WTC11 (cell line): ENCODE measurements at places on chromosomes 4 and X.

DNA sequence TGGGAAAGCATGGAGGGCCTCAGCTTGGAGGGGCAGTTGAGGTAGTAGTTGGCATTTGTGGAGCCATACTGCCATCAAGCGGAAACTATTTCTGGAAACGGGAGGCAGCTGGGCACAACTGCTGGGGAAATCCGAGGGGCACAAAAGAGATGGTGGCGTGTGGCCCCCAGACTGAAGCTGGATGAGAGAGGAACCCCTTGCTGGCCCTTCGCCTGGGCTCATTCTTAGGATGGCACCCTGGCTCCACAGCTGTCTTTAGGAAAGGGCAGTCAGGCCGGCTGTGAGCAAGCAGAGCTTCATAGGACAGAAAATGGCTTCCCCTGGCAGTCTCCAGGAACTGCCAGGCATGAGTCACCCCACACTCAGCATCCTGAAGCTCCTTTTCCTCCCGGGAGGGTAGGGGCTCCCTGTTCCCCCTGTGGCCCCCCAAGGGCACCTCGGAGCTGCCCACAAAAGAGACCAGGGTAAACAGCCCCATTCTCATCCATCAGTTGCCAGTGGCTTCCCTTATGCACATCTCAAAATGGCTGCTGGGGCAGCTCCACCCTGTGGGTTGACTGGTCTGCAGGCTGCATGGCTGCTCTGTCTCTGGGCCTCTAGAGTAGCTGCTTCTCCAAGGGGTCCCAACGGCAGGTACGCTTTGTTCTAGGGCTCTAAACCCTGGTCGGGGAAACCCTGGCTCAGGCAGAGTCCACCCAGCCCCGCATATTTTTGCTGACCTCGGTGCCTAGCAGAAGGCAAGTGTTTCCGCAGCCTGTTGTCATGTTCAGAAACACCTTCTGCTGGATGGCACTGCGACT is 64.7 kb downstream of the NBDY start:
- no peak for DNase-seq

GRCh38 chr4:30720661-30721184 is 554 bp downstream of the PCDH7 start:
- peak; percentile 50 for DNase-seq

- DNase-seq: no peak
Observed at GRCh38 chr4:169723207-169723965, 34.4 kb downstream of the HPF1 start.

- DNase-seq: no peak
Observed at GRCh38 chrX:79117078-79117477, 27.4 kb upstream of the GPR174 start.

- DNase-seq: no peak
Observed at GRCh38 chr4:176953021-176953420, 160.3 kb upstream of the VEGFC start.

GRCh38 chr4:6732441-6733357 is 16.7 kb downstream of the BLOC1S4 start:
- no peak for DNase-seq

GRCh38 chrX:40145001-40145922 is 47.5 kb upstream of the BCOR start:
- DNase-seq: peak; percentile 45

GRCh38 chr4:153241970-153242838 is 38.0 kb downstream of the TRIM2 start:
- DNase-seq: no peak

DNA sequence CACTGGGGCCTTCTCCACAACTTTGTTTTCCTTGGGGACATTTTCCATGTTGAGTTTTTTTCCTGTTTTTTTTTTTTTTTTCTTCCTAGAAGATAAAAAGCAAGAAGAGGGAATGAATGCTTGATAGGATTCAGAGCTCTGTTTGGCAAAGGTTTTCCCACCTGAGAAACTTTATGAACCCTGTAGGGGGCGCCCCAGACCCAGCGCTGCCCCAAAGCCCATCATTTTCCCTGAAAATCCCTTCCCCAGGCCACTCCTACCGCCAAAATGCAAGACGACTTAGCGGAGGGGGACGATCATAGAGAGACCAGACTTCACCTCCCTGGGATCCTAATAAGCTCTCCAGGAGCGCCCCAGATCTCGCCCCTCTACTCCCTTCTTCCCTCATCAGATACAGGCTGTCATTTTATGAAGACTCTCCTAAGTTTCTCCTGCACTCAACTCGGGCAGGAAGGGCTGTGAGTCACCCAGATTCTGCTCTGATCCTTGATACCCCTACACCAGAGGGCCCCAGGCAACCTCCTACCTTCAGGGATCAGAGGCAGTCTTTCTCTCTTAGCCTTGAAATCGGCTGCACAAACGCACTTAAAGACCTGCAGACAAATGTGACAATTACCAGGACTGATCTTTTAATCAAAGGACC is 1.4 kb downstream of the BEX5 start:
- DNase-seq: peak; percentile 50

- DNase-seq: no peak
Observed at GRCh38 chr4:128868758-128869157, 59.3 kb downstream of the JADE1 start.

GRCh38 chr4:48556268-48556667 is 66.2 kb downstream of the ZAR1 start:
- no peak for DNase-seq

- peak; percentile 31 for DNase-seq
Observed at GRCh38 chrX:14039344-14039743, 9.7 kb upstream of the GEMIN8 start.

DNA sequence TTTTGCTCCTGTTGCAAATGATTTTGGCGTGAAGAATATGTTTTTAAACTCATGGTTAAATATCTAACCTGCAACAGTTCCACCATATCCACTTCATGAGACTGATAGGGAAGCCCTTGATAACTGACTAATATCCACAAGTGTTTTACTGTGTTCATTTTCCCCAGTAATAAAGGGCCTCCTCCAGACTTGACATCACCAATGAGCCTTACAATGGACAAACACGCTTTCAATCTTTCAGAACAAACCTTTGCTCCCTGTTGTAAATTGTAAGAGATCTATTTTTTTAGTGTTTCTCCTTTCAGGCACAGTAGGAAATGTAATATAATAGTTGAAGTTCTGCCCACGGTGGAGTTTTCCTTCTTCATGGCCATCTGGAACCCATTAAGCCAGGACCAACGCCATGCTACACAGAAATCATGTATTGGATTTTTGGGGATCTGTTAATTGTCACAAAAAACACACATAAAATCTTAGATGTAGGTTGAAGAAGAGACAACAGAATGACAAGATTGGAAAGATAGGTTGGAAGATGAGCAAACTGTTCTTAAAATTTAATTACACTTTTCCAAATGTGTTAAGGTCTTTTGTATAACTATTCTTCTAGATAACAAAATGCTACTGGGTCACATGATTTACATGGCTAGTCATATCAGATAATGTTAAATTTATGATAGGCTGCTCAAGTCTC is 1030.1 kb downstream of the FSTL5 start:
- DNase-seq: no peak

GRCh38 chr4:1418494-1419285 is 12.4 kb upstream of the NKX1-1 start:
- DNase-seq: no peak

DNA sequence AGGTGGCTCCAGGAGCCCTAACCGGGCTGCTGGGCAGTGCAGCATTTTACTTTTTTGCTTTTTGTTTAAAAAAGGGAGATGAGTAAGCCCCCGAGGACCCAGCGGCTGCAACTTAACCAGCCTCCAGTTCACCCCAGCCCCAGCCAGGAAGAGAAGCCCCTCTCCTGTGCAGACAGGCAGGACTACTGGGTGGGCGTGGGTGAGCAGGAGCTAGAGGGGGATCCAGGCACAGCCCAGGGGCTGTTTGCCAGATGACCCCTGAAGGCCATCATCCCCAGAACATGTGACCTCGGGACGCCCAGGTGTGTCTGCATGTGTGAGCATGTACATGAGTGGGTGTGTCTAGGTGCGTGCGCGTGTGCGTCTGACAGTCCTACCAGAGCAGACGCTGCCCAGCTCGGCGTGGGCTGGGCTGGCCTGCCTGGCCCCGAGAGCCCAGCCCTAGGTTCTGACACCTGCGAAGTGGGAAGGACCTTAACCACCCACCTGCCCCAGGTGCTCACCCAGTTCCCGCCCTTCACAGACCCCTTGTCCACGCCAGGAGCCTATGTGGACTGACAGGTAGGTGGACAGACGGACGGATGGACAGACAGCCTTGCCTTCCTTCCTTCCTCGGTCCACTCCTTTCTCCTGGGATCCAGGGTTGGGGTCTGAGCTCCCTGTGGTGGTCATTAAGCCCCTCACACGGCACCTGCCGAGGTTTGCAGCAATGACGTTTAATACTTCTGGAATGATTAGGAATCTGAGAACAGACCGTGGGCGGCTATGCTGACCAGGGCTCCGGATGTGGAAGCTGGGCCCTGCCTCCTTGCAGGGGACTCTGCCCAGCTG is 7.8 kb upstream of the HAUS3 start:
- no peak for DNase-seq

- DNase-seq: no peak
Observed at GRCh38 chr4:27360790-27361267, 500.2 kb downstream of the STIM2 start.

DNA sequence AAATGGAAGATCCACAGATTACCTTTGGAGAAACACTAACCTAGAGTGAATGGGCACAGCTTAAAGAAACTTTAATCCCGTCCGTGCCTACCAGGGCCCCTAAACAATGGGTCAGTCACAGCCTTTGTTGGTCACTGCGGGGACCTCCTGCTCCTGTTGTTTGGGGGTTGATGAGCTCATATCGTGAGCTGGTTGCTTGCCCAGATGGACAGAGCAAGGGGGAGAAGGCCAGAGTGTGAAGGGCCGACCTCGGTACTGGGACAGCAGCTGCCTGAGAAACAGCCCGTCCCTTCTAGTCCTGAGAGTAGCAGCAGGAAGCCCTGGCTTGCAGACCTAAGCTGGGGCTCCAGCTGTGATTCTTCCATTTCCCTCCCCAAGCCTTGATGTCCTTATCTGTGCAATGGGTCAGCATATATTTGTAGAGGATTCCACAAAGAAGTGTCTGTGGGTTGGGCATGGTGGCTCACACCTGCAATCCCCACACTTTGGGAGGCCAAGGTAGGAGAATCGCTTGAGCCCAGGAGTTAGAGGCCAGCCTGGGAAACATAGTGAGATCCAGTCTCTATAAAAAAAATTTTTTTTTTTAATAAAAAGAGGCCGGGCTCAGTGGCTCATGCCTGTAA is 69.6 kb upstream of the SLC34A2 start:
- DNase-seq: no peak

GRCh38 chr4:114688059-114688458 is 89.5 kb downstream of the UGT8 start:
- no peak for DNase-seq

DNA sequence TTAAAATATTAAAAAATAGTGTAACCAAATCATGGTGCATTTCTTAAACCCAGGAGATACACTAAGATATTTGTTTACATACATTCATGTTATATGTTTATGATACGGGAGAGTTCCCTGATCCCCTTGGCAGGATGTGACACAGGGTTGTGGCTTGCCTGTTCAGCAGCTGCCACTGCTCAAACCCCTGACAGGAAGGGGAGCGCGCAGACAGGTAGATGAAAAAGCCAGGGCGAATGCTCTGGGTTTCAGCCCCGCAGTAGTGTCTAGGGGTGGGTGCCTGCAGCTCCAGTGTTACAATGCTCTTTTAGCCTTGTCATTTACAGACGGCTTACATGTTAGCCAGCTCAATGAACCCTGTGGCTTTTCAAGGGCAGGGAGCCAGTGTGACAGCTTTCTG is 1343.8 kb upstream of the IGFBP7 start:
- DNase-seq: no peak

DNA sequence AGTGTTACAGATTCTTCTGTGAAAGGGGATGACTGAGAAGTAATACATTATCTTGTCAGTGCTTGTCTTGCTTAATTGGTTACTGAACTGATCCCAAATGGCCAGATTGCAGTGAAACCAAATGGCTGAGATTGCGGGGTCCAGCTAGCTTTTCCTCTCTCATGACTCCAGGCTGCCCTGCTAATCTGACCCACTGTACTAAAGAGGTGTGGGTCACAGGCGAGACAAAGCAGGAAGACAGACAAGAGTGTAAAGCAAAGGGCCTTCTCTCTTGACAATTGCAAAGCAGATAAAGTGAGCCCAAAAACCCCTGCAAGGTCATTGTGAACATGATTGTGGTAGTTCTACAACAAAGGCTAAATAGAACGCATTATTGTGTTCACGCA is 2.1 kb downstream of the TMEM150C start:
- DNase-seq: no peak

DNA sequence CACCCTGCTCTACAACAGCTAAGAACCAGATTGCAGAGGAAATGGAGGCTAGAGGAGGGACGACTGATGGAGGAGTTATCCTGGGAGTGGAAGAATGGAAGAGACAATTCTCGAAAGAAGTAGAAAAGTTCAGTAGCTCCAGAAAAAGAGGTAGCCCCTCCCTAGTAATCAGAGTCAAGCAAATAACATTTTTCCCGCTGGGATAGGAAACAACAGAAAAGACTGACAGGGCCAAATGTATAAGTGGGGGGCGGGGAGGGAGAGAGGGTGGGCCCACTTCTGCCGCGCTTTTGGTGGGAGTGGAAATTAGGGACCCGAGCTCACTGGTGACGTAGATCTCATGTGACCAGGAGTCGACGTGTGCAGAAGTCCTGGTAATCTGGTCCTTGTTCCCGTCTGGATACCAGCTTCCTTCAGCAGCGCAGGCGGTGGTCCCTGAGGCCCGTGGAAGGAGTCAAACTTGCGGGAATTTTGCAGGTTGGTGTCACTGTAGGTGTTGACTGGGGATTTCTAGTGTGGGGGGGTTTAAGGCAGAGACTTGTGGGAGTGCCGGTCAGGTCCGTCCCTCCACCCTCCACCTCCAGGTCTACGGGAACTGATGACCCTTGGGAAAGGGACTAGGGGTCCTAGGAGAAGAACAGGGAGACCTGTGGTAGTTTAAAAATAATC is at the start of gene TCEAL9:
TCEAL9 (plus strand) TSS at position 377 of the 669 bp plus-strand sequence. CDS start 1,179 bp downstream, outside the sequence.
- peak; percentile 36 for DNase-seq
